SJCRH30 (cell line): ENCODE measurements at places on chromosomes 12 and 14. TPM values are rescaled to one million over a fixed set of nuclear protein-coding genes. Genes with fewer than 3 reads are reported as not detected.

The ACOT4 gene
- 0.08 TPM in 1 of 2 replicates, not detected in the other for total RNA-seq

The LALBA gene
- not detected in 2 replicates for total RNA-seq

The CD4 gene
- not detected in 2 replicates for total RNA-seq

The CLEC4D gene
- total RNA-seq, result 0.61 TPM in 1 of 2 replicates, not detected in the other

The TULP3 gene
- total RNA-seq, result 40.4 and 45.2 TPM in 2 replicates

- H3K27ac ChIP-seq, result no peak overlapping the region
- no peak for DNase-seq
Measured at GRCh38 chr14:94040796-94041195, 14.7 kb downstream of the OTUB2 start.

DNA sequence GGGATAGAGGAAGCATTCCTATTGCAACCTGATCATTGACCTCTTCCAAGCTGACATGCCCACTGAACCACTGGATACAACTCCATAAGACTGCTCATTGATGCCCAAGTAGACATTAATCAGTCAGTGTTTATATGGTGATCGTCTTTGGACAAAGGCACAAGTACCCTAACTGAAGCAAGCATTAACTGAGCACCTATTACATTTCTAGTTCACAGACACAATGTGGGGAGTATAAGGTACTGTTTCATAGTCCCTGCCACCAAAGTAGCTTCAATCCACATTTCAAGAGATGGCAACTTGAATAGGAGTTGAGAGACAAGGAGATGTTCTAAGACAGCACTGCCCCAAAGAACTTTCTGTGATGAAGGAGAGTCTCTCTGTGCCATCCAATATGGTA, 10.9 kb upstream of the COL2A1 start:
- H3K36me3 ChIP-seq, result no peaks in the 10 kb centered on the region
- peaks cover 12% of the 10 kb centered on the region for H3K4me1 ChIP-seq
- no peak for DNase-seq
- H3K27me3 ChIP-seq, result no peaks in the 10 kb centered on the region

DNA sequence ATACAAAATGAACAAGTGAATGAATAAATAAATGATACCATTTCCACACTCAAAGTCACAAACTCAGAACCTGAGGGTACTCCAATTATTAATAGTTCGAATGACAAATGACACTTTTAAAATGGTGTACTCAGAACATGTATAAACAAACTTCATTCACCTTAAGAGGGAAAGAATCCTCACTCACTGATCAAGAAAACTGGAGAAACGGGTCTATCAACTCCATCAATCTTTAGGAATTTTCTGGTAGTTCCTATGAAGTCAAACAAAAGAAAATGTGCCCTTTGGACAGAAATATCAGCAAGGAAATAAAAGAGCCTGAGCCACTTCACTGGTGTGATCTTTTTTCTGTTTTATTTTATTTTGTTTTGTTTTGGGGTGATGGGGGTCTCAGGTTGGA, 5.2 kb upstream of the NRDE2 start:
- no peaks in the 10 kb centered on the region for H3K27me3 ChIP-seq
- no peak overlapping the region for H3K4me3 ChIP-seq
- no peaks in the 10 kb centered on the region for H3K36me3 ChIP-seq
- H3K4me1 ChIP-seq, result no peaks in the 10 kb centered on the region
- no peak overlapping the region for H3K27ac ChIP-seq

DNA sequence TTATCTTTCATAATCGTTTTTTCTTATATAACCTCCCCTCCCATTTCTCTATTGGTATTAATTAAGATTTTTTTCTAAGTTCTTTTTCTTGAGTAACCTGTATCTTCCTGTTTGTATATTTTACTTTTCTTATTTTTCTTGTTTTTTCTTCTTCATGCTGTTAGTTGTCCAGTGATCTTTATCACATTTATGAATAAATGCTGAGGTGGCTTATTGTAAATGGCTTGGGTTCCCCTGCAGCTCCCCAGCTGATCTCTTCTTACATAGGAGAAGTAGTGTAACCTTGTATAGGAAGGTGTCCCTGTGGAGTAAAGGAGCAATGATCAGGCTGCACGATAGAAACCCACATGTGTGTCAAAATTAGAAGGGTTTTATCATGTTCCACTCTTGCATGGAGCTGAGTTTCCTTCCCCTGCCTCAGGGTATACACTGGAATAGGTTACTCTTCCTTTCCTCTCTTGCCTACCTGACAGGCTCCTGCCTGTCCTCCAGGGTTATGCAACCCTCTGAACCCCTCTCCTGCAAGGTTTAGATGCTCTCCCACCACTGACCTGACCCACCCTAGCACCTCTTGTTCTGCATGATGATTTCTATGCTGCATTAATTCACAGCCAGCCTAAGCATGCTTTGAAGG, 334.8 kb upstream of the RGS6 start:
- H3K27ac ChIP-seq, result no peak overlapping the region
- peaks cover 2% of the 10 kb centered on the region; the same call in 1 of the 2 replicates for H3K36me3 ChIP-seq
- no peak for DNase-seq
- H3K27me3 ChIP-seq, result no peaks in the 10 kb centered on the region
- no peak overlapping the region for H3K4me3 ChIP-seq

- no peak overlapping the region for H3K27ac ChIP-seq
- H3K4me1 ChIP-seq, result peaks cover 18% of the 10 kb centered on the region
- peak overlapping the region; percentile 32 for H3K4me3 ChIP-seq
- no peak for DNase-seq
Measured at GRCh38 chr14:60350366-60350720, 101.3 kb downstream of the PPM1A start.

- no peaks in the 10 kb centered on the region for H3K27me3 ChIP-seq
- no peak for DNase-seq
- no peaks in the 10 kb centered on the region for H3K4me1 ChIP-seq
- H3K36me3 ChIP-seq, result no peaks in the 10 kb centered on the region
- H3K27ac ChIP-seq, result no peak overlapping the region
Measured at GRCh38 chr12:43151441-43151981, 400.5 kb downstream of the ADAMTS20 start.

DNA sequence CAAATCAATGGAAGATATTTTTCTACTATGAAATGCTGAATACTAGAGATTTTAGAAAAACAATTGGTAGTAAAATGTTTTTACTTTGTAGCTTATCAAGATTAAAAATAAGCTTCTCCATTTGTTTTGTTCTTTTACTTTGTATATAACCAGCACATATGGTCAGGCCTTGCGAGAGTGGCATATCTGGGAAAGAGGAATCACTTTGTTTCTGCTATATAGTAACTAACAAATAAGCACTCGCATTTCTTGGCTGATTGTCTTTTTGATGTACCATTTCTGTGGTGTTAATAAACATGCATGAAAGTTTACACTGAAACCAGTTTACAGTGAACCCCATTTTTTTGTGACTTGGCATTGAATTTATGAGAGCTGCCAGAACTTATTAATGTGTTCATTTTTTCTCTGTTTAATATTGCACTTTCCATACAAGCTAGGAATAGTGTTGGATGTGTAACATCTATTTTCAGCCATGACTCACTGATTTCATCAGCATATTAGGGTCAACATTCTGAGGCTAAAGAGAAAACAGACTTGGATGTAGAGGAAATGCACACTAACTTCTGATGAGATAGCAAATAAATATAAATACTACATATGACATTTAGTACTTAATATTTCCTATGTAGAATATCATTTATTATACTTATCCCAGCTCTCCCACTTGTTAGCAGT, 635.5 kb downstream of the KCNH5 start:
- no peak for DNase-seq
- no peaks in the 10 kb centered on the region for H3K4me1 ChIP-seq
- no peak overlapping the region for H3K27ac ChIP-seq
- H3K27me3 ChIP-seq, result no peaks in the 10 kb centered on the region
- no peak overlapping the region for H3K4me3 ChIP-seq
- no peaks in the 10 kb centered on the region for H3K36me3 ChIP-seq

DNA sequence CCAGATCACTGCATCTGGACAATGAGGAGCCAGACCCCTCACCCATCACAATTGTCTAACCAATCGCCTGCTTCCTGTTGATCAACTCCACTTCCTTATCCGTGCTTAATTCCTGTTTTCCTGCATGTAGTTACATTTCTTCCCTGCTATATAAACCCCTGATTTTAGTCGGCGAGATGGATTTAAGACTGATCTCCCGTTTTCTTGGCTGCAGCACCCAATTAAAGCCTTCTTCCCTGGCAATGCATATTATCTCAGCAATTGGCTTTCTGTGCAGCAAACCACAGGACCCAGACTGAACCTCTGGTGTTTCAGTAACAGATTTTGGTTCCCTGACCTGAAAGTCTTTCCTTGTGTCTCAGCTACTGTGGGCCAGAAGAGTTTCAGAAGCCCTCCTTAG, 272.3 kb downstream of the IPO8 start:
- no peaks in the 10 kb centered on the region; the same call in 1 of the 2 replicates for H3K4me1 ChIP-seq
- H3K27me3 ChIP-seq, result no peaks in the 10 kb centered on the region
- no peak overlapping the region for H3K27ac ChIP-seq
- no peaks in the 10 kb centered on the region for H3K36me3 ChIP-seq
- H3K4me3 ChIP-seq, result no peak overlapping the region
- no peak for DNase-seq

GRCh38 chr12:4241592-4241991, 32.0 kb upstream of the CCND2 start:
- no peak overlapping the region for H3K27ac ChIP-seq
- H3K27me3 ChIP-seq, result no peaks in the 10 kb centered on the region
- no peak overlapping the region for H3K4me3 ChIP-seq
- H3K36me3 ChIP-seq, result no peaks in the 10 kb centered on the region
- H3K4me1 ChIP-seq, result peaks cover 28% of the 10 kb centered on the region

- no peaks in the 10 kb centered on the region for H3K4me1 ChIP-seq
- H3K4me3 ChIP-seq, result no peak overlapping the region
- H3K36me3 ChIP-seq, result no peaks in the 10 kb centered on the region
- no peak overlapping the region for H3K27ac ChIP-seq
Measured at GRCh38 chr12:98332642-98333041, 182.7 kb upstream of the TMPO start.

DNA sequence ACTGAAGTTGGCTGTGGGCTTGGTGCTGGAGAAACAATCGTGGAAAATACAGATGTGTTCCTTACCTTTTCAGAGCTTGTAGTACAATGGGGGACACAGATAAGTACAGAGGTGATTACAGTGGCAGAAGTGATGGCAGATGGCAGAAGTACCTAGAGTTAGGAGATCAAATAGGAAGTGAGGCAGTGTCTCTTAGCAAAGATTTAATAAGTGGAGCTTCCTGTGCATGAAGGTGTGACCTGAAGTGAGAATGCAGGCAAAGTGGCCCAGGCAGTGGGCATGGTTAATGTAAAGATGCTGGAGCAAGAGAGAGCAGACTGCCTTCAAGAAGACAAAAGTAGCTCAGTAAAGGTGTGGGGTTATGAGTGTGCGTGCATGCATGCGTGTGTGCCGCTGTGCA, 16.0 kb downstream of the LRRK2 start:
- no peaks in the 10 kb centered on the region for H3K27me3 ChIP-seq
- H3K4me3 ChIP-seq, result no peak overlapping the region
- H3K27ac ChIP-seq, result no peak overlapping the region

GRCh38 chr12:116612436-116612835, 53.3 kb downstream of the MAP1LC3B2 start:
- H3K27ac ChIP-seq, result no peak overlapping the region
- no peaks in the 10 kb centered on the region for H3K27me3 ChIP-seq
- no peaks in the 10 kb centered on the region for H3K36me3 ChIP-seq
- H3K4me1 ChIP-seq, result no peaks in the 10 kb centered on the region

DNA sequence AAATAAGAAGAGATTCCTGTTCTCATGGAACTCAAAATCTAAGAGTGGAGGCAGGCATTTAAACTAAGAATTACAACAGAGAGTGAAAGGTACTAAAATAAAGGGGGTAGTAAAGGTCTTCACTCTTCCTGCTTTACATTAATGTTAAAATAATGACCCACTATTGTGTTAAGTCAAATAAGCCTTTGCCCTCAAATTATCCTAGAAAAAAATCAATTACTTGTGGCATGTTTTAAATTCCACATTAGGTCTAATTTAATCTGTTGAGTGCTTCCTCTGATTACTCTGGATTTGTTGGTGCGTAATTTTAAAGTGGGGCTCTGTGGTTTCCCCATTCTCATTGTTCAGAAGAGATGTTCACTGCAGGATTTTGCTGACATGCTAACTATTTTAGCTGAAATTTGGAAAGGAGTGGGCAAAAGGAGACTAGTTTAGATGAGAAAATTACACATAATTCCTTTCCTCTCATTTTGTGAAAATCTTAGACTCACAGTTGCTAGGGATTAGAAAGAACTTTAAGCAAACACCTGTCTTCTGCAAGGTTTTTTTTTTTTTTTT, 35.5 kb downstream of the BTG1 start:
- DNase-seq, result no peak
- H3K27me3 ChIP-seq, result no peaks in the 10 kb centered on the region
- H3K4me1 ChIP-seq, result no peaks in the 10 kb centered on the region
